ENCODE measurements at places on chromosomes 5 and 9.

DNA sequence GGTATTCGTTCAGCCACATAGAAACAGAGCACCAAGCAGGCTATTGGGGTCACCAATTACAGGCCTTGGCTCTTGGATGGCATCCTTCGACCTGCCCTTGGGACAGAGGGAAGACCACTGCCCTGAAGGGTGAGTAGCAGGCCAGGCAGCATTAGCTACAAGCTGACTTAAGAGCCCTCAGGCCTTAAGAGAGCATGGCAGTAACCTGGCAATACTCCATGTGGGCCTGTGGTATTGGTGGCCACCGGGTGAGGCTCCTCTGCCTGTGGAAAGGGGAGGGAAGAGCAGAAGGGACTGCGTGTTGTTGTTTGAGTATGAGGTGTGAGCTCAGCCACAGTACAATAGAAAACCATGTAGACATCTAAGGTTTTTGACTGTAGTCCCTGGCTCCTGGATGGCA lies 170.6 kb downstream of the MCTP1 start:
- DNase-seq, result no peak

- DNase-seq, result no peak
These were observed 460 bp upstream of the PBX3 start for GRCh38 chr9:125746774-125747052.

DNA sequence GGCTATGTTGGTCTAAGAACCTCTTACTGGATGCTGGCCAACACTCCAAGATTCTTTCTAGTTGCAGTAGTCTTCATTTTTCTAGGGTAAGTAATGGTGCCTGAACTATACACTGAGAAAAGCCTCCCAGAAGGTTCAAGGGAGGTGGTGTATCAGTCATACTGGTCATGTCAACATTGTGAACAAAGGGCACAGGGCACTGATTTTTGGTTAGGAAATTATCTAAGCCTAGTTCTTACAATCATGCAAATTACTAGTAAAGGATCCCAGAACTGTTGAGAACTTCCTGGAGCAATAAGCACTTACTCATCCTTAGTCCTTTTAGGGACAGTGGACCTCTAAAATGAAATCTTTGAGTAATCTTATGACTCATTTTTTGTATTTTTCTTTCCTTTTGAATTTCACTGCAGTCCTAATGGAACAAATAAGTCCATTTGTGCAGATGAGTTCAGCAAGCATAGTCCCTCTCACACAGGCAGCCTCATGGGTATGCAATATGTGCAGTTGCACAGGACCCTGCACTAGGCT lies 21.1 kb upstream of the CDC42SE2 start:
- DNase-seq, result no peak

DNA sequence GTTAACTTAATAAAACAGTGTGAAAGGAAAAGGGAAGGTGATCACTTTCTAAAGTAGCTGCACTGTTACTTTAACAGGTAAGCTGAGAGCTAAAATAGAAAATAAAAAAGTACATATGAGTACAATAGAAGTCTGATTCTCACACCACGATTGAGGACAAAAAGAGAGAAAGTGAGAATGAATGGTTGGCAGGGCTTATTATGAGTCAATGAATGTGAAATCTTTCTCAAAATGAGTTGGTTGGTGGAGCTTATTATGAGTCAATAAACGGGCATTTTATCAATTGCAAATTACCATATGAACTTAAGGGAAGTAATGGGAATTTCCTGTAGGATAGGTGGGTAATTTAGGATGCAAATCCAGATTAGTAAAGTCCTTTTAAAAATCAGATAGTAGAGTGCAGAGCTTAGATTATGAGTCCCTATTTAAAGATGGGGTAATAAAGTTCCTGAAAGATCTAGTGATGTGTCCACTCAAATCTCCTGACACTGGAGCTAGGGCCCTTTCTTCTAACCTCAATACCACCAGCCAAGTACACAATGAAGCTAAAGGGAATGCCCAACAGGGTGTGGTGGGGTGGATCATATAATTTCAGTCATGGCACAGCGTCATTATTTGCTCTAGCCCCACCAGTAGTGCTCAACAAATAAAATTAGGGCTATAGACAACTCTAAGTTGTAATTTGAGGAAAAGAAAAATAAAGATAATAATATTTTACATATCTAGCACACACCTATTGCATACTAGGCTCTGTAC lies 21.1 kb upstream of the TLR4 start:
- DNase-seq, result no peak

DNA sequence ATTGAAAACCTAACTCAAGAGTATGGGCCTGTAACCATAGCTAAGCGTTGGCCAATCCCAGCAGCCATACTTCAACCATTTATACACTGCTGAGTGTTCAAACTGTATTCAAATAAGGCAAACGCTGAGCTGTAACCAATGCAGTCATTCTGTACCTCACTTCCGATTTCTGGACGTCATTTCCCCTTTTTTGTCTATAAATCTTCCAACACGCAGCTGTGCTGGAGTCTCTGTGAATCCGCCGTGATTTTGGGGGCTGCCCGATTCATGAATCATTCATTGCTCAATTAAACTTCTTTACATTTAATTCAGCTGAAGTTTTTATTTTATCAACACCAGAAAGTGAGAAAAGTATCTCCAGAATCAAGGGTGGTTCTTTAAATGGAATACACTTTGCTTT lies 31.7 kb downstream of the MTX3 start:
- no peak for DNase-seq

DNA sequence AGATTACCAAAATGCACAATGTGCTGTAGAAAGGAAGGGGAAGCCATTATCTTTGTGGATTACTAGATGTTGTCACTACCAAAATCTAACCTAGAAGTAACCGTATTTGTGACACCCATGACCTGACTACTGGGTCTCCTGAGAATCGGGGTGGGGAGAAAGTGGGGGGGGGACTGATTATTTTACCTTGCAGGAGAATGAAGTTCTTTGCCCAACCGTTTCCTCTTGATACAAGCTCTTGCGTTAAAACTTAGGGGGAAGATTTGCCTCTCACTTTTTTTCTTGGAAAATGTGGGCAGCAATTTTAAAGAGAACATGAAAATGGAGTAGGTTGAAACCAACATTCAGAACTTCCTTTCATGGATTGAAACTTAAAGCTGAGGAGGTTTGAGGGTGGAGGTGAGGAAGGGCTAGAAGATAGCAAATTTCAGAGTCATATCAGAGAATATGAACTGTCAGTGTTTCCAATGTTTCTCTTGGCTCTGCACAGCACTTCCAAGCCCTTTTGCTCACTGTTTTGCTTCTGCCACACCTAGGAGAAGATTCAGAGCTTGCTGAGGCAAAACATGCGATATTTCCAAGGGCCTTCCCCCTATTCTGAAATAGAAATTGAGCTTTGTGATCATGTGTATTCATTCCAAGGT lies 280.8 kb downstream of the AOPEP start:
- DNase-seq, result no peak

- peak; percentile 50 for DNase-seq
These were observed 9.1 kb downstream of the PTCH1 start for GRCh38 chr9:95507464-95508241.

DNA sequence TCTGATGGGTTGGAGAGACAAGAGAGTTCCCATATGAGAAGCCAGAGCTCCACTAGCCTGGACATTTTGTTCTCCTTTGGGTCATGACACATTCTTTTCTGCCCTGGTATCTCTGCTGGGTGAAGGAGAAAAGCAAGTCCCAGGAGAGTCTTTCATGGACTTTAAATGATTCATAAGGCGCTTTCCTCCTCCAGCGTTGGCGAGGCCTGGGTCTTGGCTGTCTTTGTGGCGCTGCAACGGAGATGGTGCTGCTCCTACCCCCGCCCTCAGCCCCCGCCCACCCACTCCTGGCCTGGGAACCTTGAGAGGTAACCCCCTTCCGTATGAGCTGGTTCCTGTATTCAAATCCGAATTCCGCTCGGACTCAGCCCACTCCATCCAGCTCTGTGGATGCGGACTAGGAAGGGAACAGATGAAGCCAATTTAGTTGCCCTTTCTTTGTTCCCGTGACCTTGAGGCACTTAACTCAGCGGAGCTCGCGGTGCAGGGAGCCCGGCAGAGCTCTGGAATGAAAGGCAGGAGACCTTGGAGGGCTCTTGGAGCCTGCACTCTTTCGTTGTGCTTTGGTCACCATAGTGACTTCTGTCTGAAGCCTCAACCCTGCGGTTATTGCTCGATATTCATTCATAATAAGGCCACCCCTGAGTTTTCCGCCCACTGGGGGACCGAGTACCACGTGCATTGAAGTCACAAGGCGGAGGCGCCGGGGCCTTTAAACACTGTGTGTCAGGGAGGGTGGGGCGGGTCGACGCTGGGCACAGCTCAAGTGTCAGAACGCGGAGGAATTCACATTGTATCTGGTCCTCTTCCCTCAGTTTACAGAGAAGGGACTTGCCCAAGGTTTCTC lies 14.0 kb upstream of the PWWP2A start:
- no peak for DNase-seq

GRCh38 chr9:87844506-87844905 lies 38.2 kb upstream of the SPATA31E1 start:
- DNase-seq, result no peak

DNA sequence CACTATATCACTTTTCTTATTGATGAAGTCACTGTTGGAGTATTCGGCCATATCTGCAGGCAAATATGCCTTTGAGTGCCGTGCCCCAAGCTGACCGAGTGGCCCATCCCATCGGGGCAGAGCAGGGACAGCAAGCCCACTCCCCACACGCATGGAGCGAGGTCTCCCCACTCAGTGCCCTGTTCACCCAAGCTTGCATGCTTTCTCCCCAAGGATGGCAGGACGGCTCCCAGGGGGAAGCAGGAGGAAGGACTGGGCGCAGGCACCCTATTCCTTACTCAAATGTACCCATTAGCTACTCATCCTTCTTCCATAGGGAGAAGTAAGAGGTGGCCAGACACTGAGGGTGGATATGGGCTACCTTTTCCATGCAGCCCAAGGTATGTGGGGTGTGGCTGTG lies 309.0 kb downstream of the IRX1 start:
- no peak for DNase-seq

DNA sequence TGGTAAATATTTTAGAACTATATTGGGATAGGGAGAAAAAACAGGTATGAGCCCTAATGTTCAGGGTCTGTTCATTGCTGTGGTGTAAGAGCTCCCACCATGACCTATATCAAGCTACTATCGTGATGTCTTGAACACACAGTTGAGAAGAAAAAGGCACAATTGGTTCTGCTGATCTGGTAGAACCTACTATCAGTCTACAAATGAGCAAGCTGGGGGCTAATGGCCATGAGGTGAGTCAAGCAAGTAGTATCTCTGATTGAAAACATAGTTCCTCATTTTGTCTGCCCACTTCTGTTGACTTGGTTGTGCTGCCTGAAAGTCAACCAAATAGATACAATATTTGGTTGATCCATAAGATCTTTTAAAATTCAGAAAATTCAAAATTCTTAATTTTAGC lies 1026.3 kb downstream of the CDH12 start:
- no peak for DNase-seq

GRCh38 chr9:2059274-2059929 lies 44.3 kb downstream of the SMARCA2 start:
- DNase-seq, result no peak

DNA sequence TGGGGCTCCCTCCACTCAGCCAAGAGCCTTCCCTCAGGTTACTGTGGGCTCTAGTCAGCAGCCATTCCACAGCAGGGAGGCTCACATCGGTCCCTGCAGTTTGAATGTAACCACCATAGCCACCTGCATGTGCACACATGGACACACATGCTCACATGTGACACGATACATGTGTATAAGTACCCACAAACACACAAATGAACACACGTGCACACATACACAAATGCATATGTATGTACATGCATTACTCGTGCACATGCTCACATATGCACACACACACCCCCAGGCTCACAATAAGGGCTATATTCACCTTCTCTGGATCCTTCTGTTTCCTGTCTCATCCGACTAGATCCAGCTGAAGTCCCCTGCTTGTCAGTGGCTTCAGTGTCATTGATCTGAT lies 36.2 kb downstream of the UBE2QL1 start:
- DNase-seq, result no peak

- DNase-seq, result no peak
These were observed 2.7 kb downstream of the SYNPO start for GRCh38 chr5:150642991-150643710.

GRCh38 chr5:54761213-54761701 lies 224.1 kb downstream of the ESM1 start:
- no peak for DNase-seq

DNA sequence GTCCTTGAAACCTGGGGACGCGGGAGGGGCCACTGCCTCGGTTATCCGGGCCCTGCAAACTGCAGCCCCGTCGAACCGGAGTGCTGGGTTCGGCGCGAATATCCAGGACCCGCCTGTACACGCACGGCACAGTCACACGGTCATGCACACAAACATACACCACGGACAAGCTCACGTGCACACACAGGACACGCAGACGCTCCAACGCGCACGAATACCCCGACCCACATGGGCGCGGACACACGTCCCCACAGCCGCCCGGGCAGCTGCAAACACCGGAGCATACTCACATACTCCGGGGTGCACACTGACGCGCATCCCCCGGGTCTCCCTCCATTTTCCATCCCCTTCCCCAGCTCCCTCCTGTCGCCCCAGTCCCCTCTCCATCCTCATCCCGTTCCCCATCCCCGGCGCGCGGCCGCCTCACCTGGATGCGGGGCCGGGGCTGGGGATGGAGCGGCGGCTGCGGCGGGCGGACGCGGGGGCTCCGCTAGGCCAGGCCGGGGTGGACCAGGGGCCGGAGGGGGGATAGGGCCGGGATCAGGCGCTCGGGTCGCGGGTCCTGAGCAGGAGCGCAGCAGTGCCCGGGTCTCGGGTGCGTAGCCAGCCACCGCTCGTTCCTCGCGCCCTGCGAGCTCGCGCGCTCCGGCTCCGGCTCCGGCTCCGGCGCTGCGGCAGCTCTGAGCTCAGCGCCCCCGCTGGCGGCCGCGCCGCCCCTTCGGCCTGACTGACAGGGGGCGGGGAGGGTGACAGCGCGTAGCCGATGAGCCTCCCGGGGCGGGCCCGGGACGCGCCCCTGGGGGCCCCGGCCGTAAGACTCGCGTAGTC lies at the start of the genes EIF4E1B and SNCB:
EIF4E1B (plus strand) TSS at position 823 of the 828 bp plus-strand sequence. CDS start 12,113 bp downstream, outside the sequence.
SNCB (minus strand) TSS at position 682 of the 828 bp plus-strand sequence. CDS start 880 bp downstream, outside the sequence.
- DNase-seq, result peak; percentile 38

DNA sequence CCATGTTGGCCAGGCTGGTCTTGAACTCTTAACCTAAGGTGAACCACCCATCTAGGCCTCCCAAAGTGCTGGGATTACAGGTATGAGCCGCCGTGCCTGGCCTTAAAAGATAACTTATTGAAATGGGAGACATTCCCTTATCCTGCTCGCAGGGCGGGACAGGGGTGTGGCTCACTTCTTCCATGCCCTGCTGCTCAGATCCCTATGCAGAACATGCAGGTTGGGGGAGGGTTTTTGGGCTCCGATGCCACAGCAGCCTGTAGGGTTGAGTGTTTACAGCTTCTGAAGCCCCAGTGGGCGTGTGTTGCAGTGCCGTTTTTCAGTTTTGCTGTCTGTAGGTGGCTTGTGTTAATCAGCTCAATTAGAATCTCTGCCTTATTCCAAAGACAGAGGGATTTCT lies 108.0 kb upstream of the BRINP1 start:
- DNase-seq, result no peak

GRCh38 chr9:71323357-71323756 lies 201.9 kb upstream of the TRPM3 start:
- no peak for DNase-seq

- DNase-seq, result no peak
These were observed 233.9 kb downstream of the ASTN2 start for GRCh38 chr9:117180896-117181445.
